ENCODE measurements at places on chromosomes 1 and 21.

GRCh38 chr1:232318143-232318542 lies 311.8 kb downstream of the SIPA1L2 start:
- DNase-seq, result no peak

- no peak for DNase-seq
Measured at GRCh38 chr1:156760092-156760795, 7.1 kb upstream of the PRCC start.

DNA sequence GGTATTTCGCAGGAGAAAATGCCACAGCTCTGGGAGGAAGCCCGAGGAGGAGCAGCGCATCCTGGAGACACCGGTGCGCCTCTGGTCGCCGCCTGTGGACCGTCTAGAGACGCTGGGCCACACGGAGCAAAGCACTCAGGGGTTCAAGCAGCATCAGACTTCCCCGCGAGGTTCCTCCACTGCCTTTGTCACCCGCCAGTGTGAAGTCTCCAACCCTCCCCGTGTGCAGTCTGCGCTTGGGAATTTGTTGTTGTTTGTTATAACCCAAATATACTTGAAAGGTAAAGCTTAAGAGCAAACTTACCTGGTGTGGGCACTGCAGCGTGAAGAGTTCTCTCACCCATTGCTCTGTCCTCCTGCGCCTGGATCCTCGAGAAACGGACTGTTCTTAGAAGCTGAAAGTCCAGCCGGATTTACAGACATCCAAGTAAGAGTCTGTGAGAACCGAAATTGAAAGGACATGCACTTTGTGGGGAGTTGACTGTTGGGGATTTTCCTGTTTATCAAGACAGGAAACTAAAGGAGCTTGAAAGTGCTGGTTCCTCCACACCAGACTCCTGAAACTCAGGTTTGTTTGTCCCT lies at the start of gene GBP4:
Gene GBP4, minus strand, starts transcription at position 452 of the 582 bp plus-strand sequence. Its CDS starts 108 bp downstream, at position 344.
- peak; percentile 54 for DNase-seq

DNA sequence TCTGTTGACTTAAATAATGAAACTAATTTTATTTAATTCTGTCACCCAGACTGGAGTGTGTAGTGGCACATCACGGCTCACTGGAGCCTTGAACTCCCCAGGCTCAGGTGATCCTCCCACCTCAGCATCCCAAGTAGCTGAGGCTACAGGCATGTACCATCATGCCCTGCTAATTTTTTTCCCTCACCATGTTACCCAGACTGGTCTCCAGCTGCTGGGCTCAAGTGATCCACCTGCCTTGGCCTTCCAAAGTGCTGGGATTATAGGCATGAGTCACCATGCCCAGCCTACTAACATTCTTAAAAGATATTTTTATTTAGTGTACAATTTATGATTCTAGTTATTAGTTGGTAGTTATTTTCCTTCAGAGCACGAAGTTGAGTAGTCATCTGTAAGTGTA lies 49.5 kb downstream of the NRDC start:
- no peak for DNase-seq

- no peak for DNase-seq
Measured at GRCh38 chr1:27153549-27153886, 1.4 kb downstream of the SLC9A1 start.

GRCh38 chr1:155012776-155013602 lies 10.4 kb downstream of the ZBTB7B start:
- no peak for DNase-seq

DNA sequence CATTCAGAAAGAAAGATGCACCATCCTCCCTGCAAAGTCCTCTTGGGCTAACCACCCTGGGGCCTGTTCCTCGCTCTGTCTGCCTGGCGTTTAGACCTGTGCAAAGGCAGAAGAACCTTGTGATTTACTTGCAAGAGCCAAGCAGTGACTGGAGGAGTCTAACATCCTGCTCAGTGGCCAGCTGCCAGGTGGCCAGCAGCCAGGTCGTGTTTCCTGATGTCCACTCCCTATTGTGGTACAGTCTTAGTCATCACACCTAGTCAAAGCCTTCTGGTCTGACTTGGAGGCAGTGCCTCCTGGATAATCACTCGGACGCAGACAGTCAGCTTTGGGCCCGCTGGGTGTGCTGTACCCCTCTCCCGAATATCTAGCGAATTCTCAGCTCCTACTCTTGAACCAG lies 118.1 kb downstream of the PGBD5 start:
- no peak for DNase-seq
